Effector memory CD4-positive, alpha-beta T cell (primary cell): ENCODE measurements at places on chromosomes 11 and 22.

DNA sequence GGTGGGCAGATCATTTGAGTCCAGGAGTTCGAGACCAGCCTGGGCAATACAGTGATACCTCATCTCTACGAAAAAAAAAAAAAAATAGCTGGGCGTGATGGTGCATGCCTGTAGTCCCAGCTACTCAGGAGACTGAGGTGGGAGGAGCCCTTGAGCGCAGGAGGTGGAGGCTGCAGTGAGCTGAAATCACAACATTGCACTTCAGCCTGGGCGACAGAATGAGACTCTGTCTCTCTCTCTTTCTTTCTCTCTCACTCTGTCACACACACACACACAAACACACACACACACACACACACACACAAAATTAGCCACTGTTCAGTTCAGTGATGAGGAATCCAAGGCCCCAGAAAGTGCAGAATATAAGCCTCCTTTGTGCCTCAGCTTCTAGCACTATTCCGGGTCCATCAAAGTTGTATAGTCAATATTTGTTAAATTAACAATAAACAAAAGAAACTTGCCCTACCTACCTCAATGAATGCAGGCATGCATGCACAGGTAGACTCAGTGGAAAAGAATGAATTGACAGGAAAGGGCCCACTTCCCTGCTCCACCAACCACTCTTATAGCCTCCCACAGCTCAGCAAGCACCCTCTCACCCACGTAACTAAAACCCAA, 3.9 kb upstream of the SMIM35 start:
- no peak for DNase-seq

DNA sequence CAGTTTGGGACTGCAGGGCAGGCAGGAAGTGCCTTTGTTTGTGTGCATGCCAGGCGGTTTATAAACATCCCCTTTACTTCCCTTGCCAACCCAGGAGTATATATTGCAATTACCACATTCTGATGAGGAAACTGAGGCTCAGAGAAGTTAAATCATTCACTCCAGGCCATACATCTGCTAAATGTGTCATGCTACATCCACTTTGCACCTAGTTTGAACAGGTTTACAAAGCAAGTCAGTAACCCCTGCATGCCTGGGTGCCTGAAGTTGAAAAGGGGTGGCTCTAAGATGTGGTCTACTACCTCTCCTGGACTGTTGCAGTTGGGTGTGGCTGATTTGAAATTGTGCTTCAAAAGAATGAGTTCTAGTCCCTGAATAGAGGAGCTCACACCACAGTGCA, 23.6 kb downstream of the FLI1 start:
- no peak for DNase-seq

DNA sequence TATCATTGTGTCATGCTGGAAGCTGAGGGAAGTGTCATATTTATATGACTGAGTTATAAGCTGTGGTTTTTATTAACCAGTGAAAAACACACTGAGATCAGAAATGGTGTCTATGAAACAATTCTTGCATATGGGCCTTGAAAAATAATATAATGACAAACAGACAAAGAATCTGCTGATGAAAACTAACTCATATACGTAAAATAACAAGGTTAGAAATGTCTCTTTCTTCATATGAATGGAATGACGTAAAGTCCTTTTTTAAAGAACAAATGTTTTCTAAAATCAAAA, 48.8 kb upstream of the PHF21B start:
- DNase-seq = no peak

DNA sequence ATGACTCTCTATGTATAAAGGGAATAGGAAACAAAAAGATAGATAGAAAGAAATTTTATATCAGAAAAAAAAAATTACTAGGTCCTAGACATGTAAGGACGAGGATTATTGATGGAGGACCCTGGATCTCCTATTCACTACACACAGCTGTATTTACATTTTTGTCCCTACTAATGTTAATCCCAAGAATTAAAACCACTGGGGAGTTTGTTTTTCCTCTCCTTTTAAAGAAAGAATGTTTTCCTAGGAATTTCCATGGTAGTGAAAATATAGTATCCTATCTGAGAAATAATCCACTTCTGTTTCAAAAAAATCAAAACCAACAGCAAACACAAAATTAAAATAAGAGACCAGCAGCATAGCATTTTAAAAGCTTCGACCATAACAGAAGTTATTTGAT, 41.1 kb downstream of the PDGFD start:
- DNase-seq = no peak

GRCh38 chr11:69367211-69367964, 73.4 kb downstream of the MYEOV start:
- no peak for DNase-seq
